ENCODE measurements at places on chromosomes 7 and 10. TPM values are rescaled to one million over a fixed set of nuclear protein-coding genes. Genes with fewer than 3 reads are reported as not detected.

The HMX3 gene
- total RNA-seq = 0.07 TPM

The SPDYE5 gene
- total RNA-seq = not detected

The ZNF775 gene
- 2.5 TPM for total RNA-seq

The GPR26 gene
- under 0.01 TPM for total RNA-seq

The EBLN1 gene
- not detected for total RNA-seq

The DCLRE1A gene
- total RNA-seq = 12.9 TPM

The MBL2 gene
- not detected for total RNA-seq

The RBM33 gene
- 16.7 TPM for total RNA-seq

The TET1 gene
- 1.4 TPM for total RNA-seq

The DYNC1I1 gene
- total RNA-seq = not detected

The RPS24 gene
- total RNA-seq = 2,680 TPM

Measured in nasal cavity respiratory epithelium epithelial cell of viscerocranial mucosa (primary cell).